GM23248 (cell line): ENCODE measurements at places on chromosomes 1 and 21.

DNA sequence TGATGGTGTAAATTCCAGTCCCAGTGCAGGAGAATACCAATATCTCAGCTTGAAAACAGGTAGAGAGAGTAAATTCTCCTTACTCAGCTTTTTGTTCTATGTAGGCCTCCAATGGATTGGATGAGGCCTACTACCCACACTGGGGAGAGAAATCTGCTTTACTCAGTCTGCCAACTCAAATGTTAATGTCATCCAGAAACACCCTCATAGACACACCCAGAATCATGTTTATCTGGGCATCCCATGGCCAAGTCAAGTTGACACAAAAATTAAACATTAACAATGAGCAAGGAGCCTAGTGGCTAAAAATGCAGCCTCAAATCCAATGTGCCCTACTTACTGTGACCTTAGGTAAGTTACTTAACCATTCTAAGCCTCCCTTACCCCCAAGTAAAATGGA lies 6.9 kb upstream of the HLX start:
- DNase-seq: no peak

GRCh38 chr1:246750752-246751151 lies 26.5 kb downstream of the SCCPDH start:
- DNase-seq: no peak

GRCh38 chr1:21251773-21252471 lies 38.3 kb downstream of the ECE1 start:
- peak; percentile 99 for DNase-seq

DNA sequence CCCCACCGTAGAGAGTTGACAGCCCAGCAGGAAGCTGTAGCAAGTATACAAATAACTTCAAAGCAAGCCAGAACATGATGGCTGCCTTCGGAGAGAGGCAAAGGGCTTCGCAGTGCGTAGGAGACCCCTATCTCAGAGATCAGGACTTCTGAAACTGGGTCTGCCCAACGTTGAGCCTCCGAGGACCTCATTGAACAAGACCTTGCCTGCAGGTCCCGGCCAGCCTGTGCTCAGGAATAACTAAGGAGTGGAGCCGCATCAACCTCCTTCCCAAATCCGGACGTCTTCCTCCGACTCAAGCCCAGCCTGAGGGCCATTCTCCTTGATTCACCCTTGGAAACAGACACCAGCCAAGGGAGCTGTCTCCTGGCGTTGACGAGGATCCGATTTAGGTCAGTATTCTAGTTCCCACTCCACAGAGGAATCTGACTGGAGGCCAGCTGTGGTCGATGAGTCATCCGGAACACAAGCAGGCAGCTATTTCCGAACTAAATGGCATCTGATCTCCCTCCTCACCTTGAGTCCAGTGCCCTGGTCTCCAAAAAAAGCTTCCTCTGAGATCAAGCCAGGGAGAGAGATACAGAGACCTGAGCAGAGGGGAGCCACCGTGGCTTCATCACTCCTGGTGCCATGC lies 166.5 kb upstream of the COA6 start:
- peak; percentile 89 for DNase-seq

DNA sequence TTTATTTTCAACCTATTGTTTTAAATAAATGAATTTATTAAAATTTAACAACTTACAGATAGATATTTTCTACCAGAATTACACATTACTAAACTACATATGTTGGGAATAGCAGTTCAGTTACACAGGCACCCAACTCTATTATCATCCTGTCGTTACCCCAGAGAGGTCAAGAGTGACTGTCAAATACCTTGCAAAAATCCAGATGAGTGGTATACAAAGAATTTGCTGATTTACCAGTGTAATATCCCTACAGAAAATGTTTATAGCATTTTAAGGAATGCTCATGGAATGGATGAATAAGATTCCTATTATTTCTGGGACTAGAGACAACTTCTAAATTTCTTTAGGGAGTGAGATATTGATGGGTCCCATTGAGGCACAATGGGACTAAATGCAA lies 300.7 kb upstream of the RGS18 start:
- DNase-seq: no peak

DNA sequence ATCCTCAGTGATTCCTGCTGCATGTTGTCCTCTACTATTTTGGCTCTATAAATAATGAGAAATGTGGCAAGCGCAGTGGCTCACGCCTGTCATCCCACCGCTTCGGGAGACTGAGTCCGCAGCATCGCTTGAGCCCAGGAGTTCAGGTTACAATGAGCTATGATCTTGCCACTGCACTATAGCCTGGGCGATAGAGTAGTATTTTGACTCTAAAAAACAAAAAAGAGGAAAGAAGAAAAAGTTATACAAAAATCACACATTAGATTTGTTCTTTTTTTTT lies 756 bp upstream of the SLC25A44 start:
- no peak for DNase-seq
